ENCODE measurements at places on chromosomes 3 and 15.

- no peak for DNase-seq
Observed at GRCh38 chr3:26515351-26515750, 107.2 kb upstream of the LRRC3B start.

DNA sequence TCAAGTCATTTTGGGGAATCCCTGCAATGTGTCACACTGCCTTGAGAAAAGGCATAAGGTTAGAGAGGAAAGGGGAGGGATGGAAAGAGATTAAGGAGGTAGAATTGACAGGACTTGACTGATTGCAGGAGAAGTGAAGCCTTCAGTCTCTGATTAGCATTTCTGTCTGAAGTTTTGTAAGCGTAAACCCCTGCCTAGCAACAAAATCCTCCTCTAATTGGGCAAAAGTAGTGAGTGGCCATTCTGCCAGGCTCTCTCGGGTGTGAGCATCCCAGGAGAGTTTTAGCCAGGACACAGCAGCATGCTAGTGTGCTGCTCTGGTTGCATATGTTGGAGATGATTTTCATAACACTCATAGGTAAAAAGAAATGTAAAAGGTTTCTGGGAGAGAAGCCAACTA, 117.0 kb upstream of the MRPL3 start:
- no peak for DNase-seq

GRCh38 chr3:158121295-158121694, 11.4 kb downstream of the RSRC1 start:
- DNase-seq: no peak

GRCh38 chr3:155595371-155595770, 149.5 kb downstream of the PLCH1 start:
- no peak for DNase-seq

DNA sequence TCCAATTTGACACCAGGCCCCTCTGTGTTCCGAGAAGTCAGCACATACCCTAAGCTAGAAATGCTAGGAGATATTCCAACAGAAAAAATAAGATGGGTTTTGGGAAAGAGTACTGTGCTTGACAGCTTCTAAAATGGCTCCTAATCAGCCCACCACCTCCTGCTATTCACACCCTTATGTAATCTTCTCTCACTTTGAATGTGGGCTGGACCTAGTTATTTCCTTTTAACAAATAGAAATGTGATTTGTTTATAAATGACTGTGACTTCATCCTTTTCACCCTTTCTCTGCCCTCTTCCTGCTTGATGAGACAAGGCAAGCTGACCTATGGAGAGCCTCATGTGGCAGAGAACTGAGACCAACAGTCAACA, 961.1 kb downstream of the FHIT start:
- no peak for DNase-seq

- no peak for DNase-seq
Observed at GRCh38 chr15:67551207-67551743, 8.8 kb downstream of the MAP2K5 start.

DNA sequence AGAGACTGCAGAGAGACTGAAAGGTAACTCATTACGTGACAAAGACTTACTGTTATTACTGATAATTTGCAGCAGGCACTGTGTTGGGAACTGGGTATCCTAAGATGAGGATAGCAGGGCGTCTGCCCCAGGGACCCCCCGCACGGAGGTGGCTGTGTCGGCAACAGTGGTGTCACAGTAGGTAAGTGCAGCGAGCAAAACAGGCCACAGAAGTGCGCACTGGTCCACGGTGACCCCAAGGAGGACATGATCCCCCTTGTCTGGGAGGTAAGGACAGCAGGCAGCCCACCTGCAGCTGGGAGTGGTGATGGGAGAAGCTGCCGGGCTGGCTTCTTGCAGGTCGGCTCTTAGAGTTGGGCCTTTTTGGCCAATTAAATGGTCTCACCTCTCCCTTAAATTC, 82.9 kb downstream of the FAM43A start:
- DNase-seq: no peak

DNA sequence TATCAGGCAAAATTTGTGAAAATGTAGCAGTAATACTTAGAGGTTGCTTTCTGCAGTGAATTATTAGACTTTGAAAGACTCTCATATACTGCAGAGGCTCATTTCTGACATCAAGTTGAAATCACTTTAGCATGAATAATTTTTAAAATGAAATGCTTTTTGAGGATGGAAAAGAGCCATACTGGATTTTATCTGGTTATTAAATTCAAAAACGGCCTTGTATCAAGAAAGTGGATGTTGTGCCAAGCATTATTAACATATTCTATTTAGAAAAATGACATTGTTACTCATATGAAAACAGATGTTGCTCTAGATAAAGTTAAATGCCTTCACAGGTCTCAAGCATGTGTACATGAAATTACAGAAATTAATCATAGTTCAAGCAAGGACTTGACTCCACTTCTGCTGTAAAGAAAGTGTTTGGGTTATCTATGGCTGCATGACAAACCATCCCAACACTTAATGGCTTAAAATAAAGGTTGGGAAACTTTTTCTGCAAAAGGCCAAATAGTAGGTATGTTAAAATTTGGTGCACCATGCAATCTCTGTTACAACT, 64.5 kb upstream of the ZNF280D start:
- no peak for DNase-seq

DNA sequence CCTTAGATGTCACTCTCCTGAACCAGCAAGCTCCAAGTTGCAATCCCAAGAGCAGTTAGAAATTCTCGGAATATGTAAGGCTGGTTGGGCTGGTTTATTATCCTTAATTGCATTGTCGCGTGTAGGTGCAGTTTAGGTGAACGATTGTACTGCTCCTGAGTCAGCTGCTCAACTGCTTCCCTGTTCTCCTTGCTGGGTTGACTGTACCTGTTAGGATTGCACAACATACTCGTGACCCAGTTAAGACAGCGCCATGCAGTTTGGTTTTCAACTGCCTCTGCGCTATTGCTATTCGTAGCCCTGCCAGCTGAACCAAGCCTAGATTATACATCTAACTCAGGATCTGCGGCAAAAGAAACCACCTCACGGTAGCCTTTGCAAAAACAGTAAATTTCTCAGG, 41.0 kb downstream of the BCL2L10 start:
- no peak for DNase-seq

GRCh38 chr15:64430000-64430735, 30.2 kb upstream of the ZNF609 start:
- peak; percentile 3 for DNase-seq

- DNase-seq: no peak
Observed at GRCh38 chr15:42152196-42152920, 4.1 kb downstream of the PLA2G4F start.

GRCh38 chr3:57019057-57019456, 41.4 kb upstream of the SPATA12 start:
- DNase-seq: no peak

DNA sequence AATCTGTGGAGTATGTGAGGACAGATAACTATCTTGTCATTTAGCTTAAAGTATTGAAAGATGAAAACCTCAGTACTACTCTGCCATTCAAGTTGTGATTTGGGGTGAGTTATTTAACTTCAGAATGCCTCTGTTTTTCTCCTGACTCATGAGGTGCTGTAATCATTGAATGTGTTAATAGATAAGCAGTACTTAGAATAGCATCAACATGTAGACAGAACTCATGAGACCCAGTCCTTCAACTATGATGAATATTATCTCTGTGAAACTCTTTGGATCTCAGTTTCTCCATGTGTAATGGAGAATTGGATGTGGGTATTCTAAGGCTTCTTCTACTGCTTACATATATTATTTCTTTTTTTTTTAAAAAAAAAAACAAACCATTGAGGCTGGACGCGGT, 431.4 kb downstream of the GRM7 start:
- DNase-seq: no peak

- DNase-seq: no peak
Observed at GRCh38 chr3:153789380-153789779, 331.8 kb upstream of the ARHGEF26 start.

DNA sequence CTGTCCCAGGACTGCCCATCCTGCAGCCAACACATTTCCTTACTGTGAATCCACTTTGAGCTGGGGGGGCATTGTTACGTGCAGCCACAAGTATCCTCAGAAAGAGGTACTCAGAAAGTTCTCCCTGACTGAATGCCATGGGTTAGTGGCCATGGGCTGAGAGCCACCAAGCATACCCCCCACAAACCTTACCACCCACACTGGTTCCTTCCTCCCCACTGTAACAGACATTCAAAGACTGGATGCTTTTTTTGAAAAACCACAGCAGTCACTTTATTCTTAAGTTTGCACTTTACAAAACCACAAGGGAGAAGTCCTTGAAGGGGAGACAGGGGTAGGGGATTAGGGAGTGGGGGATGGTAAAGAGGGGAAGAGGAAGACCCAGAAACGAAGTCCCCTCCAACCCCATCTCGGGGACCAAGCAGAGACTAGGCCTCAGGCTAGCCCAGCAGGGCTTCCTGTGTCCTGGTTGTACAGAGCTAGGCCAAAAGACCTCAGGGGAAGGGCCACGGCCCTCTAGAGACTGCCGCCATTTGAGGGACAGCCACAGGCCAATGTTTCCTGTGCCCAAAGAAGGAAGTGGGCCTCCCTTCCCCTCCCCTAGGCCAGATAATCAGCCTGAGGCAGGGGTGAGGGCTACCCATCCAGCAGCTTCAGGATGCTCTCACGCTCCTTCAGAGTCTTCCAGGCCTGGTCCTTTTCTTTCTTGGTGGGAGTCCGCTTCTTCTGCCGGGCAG, 10.1 kb upstream of the CAMK1 start:
- DNase-seq: no peak

GRCh38 chr15:63372753-63373152, 8.9 kb downstream of the CA12 start:
- no peak for DNase-seq

GRCh38 chr3:86562090-86562489, 428.9 kb downstream of the VGLL3 start:
- DNase-seq: no peak

- DNase-seq: no peak
Observed at GRCh38 chr3:62548528-62549205, 175.3 kb upstream of the FEZF2 start.

DNA sequence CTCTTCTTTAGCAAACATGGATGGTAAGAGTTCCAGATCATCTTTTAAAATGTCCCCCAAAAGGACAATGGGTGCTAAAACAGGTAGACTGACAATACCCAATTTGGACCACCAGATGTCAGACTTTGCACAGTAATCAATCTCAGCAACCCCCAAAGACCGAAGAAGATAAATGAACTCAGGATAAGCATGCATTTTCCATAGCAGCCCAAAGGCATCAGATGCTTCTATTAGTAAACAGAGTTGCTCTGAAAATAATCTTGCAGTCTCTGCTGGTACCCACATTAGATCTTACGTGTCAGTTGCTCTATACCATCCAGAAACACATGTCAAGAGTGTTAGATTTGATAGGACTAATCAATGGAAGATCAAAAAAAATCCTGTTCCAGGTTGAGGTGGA, 20.6 kb downstream of the MYH15 start:
- DNase-seq: peak; percentile 5

DNA sequence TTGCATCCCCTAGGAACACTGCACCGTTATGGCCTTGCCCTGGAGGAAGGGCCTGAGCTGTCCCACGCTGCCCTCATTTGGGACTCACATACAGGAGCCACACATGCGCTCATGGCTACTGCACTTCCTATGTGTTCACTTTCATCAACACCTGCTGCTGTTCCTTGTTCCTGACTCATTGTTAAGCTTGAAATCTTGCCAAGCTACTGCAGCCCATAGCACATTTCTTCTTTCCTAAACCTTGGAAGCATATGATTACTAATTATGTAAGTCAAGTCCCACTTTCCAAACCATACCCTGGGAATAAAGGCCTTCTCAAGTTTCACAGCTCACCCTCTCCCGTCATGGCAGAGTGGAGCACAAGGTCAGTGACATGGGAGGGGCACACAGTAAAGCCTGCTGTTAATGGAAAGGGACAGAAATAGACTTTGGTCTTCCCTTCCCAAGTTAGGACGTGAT, 307.9 kb downstream of the CLSTN2 start:
- DNase-seq: no peak

DNA sequence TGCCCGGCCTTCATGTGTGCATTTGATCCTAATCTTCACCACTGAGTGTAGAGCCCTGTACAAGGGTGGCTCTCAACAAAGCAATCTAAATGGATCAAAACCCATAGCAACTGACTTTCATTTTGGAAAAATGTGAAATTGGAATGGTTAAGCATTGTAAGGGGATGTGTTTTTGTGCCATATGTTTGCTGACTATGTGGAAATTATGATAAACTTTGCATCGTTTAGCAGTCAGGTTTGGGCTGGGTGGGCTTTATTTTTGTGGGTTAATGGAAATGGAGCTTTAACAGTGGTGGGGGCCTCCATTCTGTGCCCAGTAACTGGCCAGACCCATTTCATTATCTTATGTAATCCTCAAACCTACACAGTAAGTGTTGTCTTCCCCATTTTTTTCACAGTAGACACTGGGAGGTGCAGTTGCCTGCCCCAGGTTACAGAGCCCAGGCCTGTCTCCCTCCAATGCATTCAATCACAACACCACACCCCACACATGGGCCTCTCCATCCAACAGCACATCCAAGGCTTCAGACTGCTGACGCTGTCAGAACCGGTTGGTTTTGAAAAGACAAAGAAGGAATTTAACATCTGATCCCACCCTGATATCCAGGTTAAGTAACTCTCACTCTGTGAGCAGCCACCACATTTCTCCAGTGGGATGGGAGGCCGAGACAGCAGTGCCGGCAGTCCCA, 136.3 kb upstream of the ABHD17C start:
- DNase-seq: no peak

DNA sequence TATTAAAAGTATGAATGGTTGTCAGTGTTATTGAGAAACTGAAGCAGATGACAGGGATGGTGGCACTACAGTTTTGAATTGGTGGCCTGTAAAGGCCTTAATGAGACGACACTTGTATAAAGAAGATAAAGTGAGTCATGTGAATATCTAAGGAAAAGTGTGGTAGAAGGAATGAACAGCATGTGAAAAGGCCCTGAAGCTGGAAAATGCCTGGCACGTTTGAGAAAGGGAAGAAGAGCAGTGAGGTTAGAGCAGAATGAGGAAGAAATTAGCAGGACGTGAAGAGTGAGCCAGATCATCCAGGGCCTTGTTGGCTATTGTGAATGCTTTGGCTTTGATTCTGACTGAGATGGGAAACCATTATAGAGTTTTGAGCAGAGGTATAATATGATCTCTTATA, 387.6 kb upstream of the DPH6 start:
- DNase-seq: no peak

GRCh38 chr3:130705501-130705900, 41.1 kb downstream of the PIK3R4 start:
- no peak for DNase-seq

- no peak for DNase-seq
Observed at GRCh38 chr3:119175872-119176756, 2.7 kb downstream of the UPK1B start.
